HL-60 (cell line): ENCODE measurements at places on chromosomes 2 and 18.

DNA sequence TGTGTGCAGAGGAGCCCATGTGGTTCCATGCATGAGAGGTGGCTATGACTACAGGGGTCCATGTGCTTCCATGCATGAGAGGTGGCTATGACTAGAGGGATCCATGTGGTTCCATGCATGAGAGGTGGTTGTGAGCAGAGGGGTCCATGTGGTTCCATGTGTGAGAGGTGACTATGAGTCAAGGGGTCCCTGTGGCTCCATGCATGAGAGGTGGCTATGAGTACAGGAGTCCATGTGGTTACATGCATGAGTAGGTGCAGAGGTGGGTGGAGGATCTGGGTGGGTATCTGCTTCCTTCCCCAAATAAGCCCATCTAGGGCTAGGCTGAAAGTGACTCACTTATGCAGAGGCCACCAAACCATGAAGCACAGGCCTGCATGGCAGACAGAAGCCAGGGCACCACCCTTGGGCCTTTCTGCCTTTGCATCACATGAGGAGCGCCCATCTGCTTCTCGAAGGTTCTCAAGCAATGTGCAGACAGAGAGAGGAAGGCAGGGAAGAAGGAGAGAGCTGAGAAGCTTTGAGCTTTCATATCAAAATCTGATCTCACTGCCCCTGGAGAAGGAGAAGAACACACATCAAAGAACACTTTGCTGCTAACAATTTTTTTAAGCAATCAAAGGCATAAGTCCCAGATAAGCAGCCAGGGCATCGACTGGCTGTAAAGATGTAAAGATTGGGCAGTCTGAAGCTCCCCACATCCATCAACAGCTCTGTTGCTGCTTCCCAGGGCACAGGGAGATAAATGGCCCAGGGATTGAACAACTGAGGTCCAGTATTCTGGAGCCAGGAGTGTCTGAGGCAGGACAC, 137.6 kb downstream of the TNS1 start:
- DNase-seq = no peak

DNA sequence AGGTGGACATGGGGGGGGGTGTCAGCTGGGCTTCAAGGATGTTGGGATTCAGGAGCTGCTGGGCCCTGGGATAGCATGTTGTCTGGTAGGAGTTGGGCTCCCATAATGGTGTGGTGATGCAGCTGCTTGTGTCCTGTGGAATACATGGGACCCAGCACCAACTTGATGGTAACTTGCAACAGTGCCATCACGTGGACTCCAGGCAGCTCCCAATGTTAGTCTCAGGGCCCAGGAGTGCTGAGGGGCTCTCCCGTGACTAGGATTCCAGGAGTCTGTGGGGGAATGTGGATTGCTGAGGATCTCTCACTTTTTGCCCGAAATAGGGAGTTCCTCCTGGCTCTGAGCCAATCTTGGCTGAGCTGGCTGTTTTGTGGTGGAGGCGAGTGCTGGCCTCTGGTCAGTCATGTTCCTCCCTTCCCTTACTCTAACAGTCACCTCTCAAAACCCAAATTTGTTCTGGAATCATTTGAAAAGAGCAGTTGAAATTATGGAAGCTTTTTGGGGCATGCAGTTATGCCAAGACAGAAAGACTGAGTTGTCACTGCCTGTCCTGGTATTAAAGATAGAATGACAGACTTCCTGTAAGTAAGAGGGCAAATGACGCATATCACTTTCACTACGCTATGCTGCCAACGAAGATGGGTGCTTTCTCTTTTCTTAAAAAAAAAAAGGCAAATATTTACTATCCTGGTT, 607.1 kb downstream of the ADCYAP1 start:
- no peak for DNase-seq

GRCh38 chr18:22432657-22433137, 15.0 kb upstream of the CTAGE1 start:
- DNase-seq = no peak

GRCh38 chr2:33213648-33214047, 262.8 kb upstream of the RASGRP3 start:
- DNase-seq = no peak

DNA sequence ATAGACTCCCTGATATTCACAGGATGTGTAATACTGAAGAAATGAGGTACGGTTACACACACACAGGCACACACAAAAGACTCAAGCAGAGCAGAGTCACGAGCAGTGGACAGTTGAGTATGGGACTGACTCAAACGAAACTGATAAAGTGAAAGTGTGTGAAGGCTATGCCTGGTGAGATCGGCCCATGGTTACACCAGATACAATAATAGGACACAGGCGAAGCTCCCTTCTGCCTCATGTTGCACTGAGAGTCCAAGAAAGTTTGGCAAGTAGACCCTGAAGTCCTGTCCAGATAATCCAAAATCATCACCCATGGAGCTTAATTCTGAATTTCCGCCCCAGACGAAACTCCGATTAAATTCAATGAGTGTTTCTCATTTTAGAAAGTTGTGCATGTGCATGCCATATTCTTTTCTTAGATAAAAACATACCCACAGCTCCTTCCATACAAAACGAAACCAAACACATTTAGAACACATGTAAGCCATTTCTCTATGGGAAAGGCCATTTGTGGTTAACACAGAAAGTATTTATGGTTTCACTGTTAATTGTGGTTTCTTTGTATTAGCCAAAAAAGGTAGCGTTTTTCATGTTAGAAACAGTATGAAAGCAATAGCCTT, 567.6 kb downstream of the PLCL1 start:
- no peak for DNase-seq

GRCh38 chr2:85419009-85419675, 628 bp downstream of the SH2D6 start:
- DNase-seq = no peak
